ENCODE measurements at places on chromosomes 4 and X. TPM values are rescaled to one million over a fixed set of nuclear protein-coding genes. Genes with fewer than 3 reads are reported as not detected.
A peak's percentile ranks its signal among the peaks of the same experiment; 100 is the strongest.

GRCh38 chr4:139331185-139331584 lies 28.9 kb upstream of the NDUFC1 start:
- H3K4me1 ChIP-seq, result peaks cover 19% of the 10 kb centered on the region
- peaks cover 9% of the 10 kb centered on the region for H3K36me3 ChIP-seq
- H3K27me3 ChIP-seq, result no peaks in the 10 kb centered on the region
- no peak for DNase-seq
- H3K27ac ChIP-seq, result no peak overlapping the region

DNA sequence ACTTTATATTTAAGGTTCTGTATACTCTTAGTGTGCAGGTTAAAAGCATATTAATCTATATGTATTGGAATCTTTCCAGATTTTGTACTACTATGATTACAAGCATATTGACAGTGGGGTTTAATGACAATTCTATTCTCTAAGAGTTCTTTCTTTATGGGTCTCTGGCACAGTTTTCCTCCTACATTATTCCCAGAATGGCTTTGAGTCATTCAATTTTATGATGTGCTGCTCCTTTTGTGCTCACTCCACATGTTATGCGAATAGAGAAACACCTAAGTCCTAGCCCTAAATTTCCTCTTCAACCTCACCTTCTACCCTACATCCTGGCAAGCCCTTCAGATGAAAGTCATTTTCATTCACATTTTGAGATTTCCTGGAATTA lies 209.9 kb upstream of the DIAPH2 start:
- H3K27me3 ChIP-seq, result peaks cover 6% of the 10 kb centered on the region
- H3K4me3 ChIP-seq, result no peak overlapping the region
- no peak for DNase-seq
- H3K27ac ChIP-seq, result no peak overlapping the region

- no peak for DNase-seq
- no peaks in the 10 kb centered on the region for H3K4me1 ChIP-seq
- no peak overlapping the region for H3K27ac ChIP-seq
- no peaks in the 10 kb centered on the region for H3K36me3 ChIP-seq
Measured at GRCh38 chrX:119158226-119158625, 30.6 kb upstream of the KIAA1210 start.

DNA sequence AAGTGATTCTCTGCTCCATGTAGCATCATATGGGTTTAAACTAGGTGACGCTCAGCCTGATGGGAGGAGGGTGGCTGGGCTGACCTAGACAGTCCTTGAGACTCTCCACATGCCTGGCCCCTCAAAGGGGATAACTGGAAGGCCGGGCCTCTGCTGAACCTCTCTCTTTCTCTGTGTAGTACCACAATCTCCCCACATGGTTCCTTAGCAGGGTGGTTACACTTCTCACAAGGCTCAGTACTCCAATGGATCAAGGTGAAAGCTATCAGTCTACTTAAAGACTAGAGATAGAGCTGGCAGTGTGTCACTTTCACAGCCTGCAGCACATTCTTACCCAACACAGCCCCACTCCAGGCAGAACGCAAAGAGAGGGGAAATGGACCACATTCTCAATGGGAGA lies 80.4 kb downstream of the LDB2 start:
- H3K36me3 ChIP-seq, result no peaks in the 10 kb centered on the region
- no peaks in the 10 kb centered on the region for H3K4me1 ChIP-seq
- H3K27ac ChIP-seq, result no peak overlapping the region
- no peak for DNase-seq

- no peaks in the 10 kb centered on the region for H3K27me3 ChIP-seq
- no peak for DNase-seq
- no peak overlapping the region for H3K4me3 ChIP-seq
- peaks cover 1% of the 10 kb centered on the region for H3K4me1 ChIP-seq
Measured at GRCh38 chr4:11402192-11402591, 26.5 kb downstream of the HS3ST1 start.

DNA sequence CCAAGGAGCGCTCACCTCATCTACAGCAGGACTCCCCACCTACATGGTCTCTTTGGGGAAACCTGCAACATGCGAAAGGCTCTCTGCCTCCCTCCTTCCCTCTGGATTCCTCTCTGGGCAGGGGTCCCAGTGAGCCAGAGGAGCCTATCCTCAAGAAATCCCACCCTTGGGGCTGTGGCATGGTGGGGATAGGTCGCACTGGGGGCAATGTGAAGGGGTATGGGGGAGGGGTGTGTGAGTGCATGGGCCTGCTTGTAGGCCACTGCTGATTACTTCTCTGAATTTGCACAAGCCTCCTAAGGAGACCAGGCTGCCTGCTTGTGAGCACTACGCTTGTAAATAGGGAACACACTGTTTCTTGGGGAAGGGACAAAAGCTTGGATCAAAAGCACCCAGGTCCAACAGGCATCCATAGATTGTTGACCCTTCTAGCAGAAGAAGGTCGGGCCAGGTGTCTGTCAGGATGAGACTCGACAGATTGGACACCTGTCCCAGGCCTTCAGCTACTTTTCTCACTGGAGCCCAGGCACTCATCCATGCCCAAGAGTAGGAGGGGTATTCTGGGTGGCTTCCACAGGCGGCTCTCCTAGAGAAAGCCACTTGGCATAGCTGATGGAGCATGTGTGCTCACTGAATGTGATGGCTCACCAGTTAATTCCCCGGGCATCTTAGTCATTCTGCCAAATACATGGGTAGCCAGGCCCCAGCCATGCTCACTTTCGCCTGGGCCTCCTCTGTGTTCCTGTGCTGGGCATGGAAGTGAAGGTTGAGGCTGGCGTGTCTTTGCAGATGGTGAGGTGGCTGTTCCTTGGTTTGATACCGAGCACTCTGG lies 75.0 kb downstream of the NBDY start:
- H3K4me1 ChIP-seq, result peaks cover 32% of the 10 kb centered on the region
- no peaks in the 10 kb centered on the region for H3K27me3 ChIP-seq
- no peak overlapping the region for H3K4me3 ChIP-seq
- no peak for DNase-seq

DNA sequence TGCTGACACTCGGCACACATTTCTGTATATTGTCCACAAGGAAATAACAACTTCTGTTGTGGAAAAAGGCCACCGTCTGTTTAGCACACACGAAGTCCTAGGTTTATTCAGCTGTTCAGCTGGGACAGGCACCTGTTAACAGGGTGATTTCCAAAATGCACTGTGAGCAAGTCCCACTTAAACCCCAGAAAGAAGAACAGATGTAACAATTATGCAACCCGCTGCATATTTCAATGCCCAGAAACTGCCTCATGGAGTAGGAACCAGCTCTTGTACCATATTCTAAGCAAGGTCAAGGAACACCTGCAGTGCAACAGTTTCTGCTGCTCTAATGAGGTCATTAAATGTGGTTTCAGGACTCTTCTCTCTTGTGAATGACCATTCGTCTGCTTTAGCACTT lies 77.1 kb downstream of the GEMIN8 start:
- no peak overlapping the region for H3K27ac ChIP-seq
- no peaks in the 10 kb centered on the region for H3K36me3 ChIP-seq
- H3K27me3 ChIP-seq, result peaks cover 5% of the 10 kb centered on the region

DNA sequence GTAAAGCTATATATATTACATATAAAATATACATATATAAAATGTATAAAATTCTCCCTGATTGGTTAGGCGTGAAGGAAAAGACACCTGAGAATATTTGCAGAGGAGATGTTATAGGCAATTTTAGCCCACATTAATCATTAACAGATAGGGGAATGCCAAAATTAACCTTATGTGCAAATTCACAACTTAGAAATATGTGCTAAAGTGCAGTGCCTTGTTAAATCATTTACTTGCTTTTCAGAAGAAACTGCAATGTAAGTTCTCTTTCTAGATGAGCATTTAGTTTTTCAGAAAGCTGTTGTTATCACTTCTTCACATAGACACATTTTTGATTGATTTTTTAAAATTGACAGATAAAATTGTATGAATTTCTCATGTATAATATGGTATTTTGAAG lies 5.6 kb downstream of the TASL start:
- no peak for DNase-seq
- H3K4me1 ChIP-seq, result peaks cover 13% of the 10 kb centered on the region
- peaks cover 3% of the 10 kb centered on the region for H3K36me3 ChIP-seq

- DNase-seq, result no peak
- H3K36me3 ChIP-seq, result no peaks in the 10 kb centered on the region
- no peak overlapping the region for H3K27ac ChIP-seq
- no peak overlapping the region for H3K4me3 ChIP-seq
Measured at GRCh38 chr4:141851246-141851891, 215.0 kb downstream of the IL15 start.

GRCh38 chrX:15874672-15875071 lies 20.1 kb upstream of the AP1S2 start:
- H3K36me3 ChIP-seq, result no peaks in the 10 kb centered on the region
- DNase-seq, result no peak
- H3K4me3 ChIP-seq, result no peak overlapping the region
- no peaks in the 10 kb centered on the region for H3K27me3 ChIP-seq

- DNase-seq, result no peak
- no peaks in the 10 kb centered on the region for H3K4me1 ChIP-seq
- H3K27me3 ChIP-seq, result no peaks in the 10 kb centered on the region
- H3K4me3 ChIP-seq, result no peak overlapping the region
- no peak overlapping the region for H3K27ac ChIP-seq
Measured at GRCh38 chr4:137502339-137503129, 29.8 kb downstream of the PCDH18 start.

- H3K4me1 ChIP-seq, result peaks cover 18% of the 10 kb centered on the region
- peak overlapping the region; percentile 96 for H3K27ac ChIP-seq
- H3K36me3 ChIP-seq, result no peaks in the 10 kb centered on the region
- H3K27me3 ChIP-seq, result no peaks in the 10 kb centered on the region
- H3K4me3 ChIP-seq, result peak overlapping the region; percentile 95
Measured at GRCh38 chr4:25915353-25915705, 1.3 kb downstream of the SMIM20 start.

DNA sequence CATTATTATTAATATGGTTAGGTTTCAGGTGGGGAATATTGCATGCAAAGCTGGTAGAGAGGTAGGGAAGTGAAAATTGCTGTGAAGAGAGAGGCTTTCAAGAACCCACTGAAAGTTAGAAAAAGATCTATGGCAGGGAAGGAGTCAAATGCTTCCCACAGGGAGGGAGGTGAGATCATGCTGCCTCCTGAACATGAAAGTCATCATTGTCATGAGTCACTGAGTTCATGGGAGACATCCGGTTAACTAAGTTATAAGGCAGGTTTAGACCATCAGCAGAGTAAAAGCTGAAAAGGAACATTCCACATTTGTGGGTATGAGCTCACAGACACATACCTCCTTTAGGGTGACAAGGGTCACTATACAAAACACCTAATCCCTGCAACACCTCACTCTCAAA lies 16.2 kb downstream of the GATB start:
- H3K4me3 ChIP-seq, result no peak overlapping the region
- H3K36me3 ChIP-seq, result peaks cover 3% of the 10 kb centered on the region
- no peak overlapping the region for H3K27ac ChIP-seq
- H3K4me1 ChIP-seq, result peaks cover 3% of the 10 kb centered on the region

GRCh38 chr4:158823461-158823873 lies 54.6 kb downstream of the FNIP2 start:
- no peak overlapping the region for H3K27ac ChIP-seq
- DNase-seq, result no peak
- H3K27me3 ChIP-seq, result no peaks in the 10 kb centered on the region
- peaks cover 4% of the 10 kb centered on the region for H3K36me3 ChIP-seq
- H3K4me3 ChIP-seq, result no peak overlapping the region
- peaks cover 52% of the 10 kb centered on the region for H3K4me1 ChIP-seq

DNA sequence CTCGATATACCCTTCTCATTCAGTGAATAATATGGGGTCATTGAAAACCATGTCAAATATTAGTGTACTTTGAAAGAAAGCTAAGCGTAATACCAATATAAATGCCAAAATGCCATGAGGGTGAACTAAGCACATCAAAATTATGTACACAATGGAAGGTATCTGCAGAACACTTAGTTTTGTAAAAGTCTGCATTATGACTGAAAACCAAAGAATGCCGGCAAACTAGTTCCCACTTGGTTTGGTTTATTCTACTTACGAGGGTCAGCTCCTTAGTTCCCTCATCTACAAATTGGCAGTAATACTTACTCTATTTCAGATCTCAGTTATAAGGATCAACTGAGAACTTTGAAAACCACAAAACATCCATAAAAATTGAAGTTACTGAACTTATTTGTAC lies 27.3 kb downstream of the RPS6KA6 start:
- no peaks in the 10 kb centered on the region for H3K4me1 ChIP-seq
- no peak overlapping the region for H3K4me3 ChIP-seq
- DNase-seq, result no peak
- no peaks in the 10 kb centered on the region for H3K36me3 ChIP-seq

- no peaks in the 10 kb centered on the region for H3K36me3 ChIP-seq
- H3K27me3 ChIP-seq, result no peaks in the 10 kb centered on the region
- H3K27ac ChIP-seq, result no peak overlapping the region
- no peak for DNase-seq
- H3K4me3 ChIP-seq, result no peak overlapping the region
Measured at GRCh38 chrX:43949669-43950068, 23.5 kb downstream of the NDP start.

- H3K27me3 ChIP-seq, result no peaks in the 10 kb centered on the region
- no peak overlapping the region for H3K27ac ChIP-seq
- DNase-seq, result no peak
Measured at GRCh38 chr4:93605163-93605562, 223.4 kb upstream of the ATOH1 start.

- H3K36me3 ChIP-seq, result no peaks in the 10 kb centered on the region
- no peaks in the 10 kb centered on the region for H3K27me3 ChIP-seq
- H3K4me3 ChIP-seq, result no peak overlapping the region
- DNase-seq, result no peak
Measured at GRCh38 chrX:38871129-38872029, 70.1 kb downstream of the MID1IP1 start.

DNA sequence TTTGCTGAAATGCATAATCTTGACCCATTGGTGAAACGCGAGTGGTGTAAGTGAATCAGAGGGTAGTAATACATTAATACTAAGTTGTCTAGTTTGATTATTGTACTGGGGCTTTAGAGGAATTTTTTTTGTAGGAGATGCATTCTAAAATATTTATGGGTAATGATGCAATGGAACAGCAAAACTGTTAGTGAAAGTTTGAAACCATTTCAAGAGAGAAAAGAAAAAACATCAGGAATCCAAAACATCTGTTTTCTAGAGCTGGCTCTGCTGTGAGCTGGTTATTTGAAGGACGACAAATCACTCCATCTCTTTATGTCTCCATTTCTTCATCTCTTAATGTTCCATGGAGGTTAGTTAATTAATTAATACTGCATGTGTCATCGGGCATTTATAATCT lies 351.9 kb upstream of the FAT1 start:
- no peaks in the 10 kb centered on the region for H3K36me3 ChIP-seq
- no peak overlapping the region for H3K4me3 ChIP-seq
- H3K27ac ChIP-seq, result no peak overlapping the region
- no peak for DNase-seq

- peaks cover 3% of the 10 kb centered on the region for H3K4me1 ChIP-seq
- no peak overlapping the region for H3K4me3 ChIP-seq
- no peak for DNase-seq
- H3K27me3 ChIP-seq, result no peaks in the 10 kb centered on the region
- no peak overlapping the region for H3K27ac ChIP-seq
Measured at GRCh38 chr4:183438458-183439113, 5.8 kb upstream of the CDKN2AIP start.

- peaks cover 5% of the 10 kb centered on the region for H3K27me3 ChIP-seq
- no peak for DNase-seq
Measured at GRCh38 chr4:186486172-186486571, 69.2 kb downstream of the MTNR1A start.

Gene POU3F4
- not detected for total RNA-seq

Gene CTBP1
- total RNA-seq, result 164 TPM

Gene ASB9
- total RNA-seq, result not detected

Gene NLRP2B
- total RNA-seq, result not detected

Gene NEUROG2
- not detected for total RNA-seq

Gene VCX3A
- total RNA-seq, result not detected

Gene ARAP2
- total RNA-seq, result 82.4 TPM

Gene CCDC158
- total RNA-seq, result not detected
